ENCODE measurements at places on chromosomes 5 and 9.

DNA sequence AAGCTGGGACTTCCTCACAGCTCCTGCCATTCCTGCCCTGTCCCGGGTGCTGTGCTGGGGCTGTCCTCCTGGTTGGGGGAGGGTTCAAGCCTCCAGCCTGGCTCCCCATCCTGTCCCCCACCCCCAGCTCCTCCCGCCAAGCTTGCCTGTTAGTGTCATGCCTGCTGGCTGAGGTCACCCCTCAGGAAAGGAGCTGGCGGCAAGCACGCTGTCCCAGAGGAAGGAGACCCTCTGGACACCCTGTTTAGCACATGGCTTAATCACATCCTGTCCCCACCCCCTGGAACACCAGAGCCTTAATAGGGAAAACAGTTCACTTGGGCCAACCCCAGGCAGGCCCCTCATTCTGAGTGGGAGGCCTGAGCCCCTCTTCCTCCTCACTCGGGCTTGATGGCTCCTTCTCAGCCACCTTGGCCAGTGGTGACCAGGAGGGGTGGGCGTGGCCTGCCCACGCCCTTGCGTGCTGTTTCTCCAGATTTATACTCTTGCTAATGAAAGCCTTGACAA is 9.2 kb upstream of the PHYHD1 start:
- DNase-seq, result no peak

GRCh38 chr5:131671994-131672655 is 37.1 kb upstream of the RAPGEF6 start:
- no peak for DNase-seq

DNA sequence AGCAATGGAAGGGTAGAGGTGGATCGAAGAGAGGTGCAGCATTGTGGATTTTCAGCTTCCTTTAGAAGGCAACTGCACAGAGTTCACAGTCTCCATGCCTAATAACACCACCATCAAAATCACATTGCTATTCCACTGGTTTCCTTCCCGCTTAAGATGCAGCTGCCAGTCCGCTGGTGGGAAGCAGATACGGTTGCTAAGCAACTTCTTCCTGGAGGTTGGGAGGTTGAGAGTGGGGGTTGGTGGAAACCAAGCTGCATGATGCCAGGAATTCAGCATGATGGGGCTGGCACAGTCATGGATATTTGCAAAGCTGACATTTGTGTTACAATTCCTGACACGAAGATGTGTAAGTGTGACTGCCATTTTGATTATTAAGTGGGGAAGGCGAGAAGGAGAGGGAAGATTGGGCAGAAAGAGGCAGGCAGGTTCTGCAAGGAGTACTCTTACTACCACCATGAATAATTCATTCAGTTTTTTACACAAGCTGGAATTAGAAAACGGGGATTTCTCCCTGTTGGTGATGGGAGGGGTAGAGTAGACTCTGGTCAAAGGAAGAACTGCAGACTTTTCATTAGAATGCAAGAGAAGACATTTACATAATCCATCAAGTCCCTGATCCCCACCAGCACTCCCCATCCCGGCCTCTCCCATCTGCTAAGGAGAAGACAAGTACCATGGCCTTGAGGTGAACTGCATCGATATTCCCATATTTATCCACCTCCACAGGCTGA is 87.5 kb downstream of the GLDC start:
- no peak for DNase-seq

DNA sequence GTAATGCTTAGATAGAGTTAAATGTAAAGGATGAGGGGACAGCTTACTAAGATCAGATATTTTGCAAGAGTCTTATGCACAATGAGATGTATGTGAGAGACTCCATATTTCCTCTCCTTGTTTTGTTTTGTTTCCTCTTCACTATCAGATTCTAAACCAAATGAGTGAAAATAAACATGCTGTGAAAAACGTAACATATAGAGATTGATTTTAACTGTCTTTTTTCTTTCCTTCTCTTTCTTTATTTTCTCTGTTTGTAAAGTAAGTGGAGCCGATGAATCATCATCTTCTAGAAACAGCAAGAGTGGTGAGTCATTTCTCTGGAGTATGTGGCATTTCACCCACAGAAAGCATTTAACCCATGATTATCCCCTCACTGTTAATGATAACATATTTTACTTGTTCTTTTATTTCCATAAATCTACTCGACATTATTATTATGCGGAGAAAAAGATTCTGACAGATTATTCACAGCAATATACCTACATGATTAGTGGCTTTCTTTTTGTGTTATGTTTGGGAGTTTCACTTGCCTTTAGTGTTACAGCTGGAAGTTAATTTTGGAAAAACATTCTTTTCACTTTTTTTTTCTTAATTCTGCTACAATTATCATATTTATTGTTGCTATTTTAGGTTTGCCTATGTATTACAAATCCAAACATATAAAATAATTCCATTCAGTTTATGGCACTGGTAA is 2.1 kb upstream of the ANXA1 start:
- no peak for DNase-seq

GRCh38 chr5:7873216-7873615 is 4.3 kb downstream of the MTRR start:
- no peak for DNase-seq

DNA sequence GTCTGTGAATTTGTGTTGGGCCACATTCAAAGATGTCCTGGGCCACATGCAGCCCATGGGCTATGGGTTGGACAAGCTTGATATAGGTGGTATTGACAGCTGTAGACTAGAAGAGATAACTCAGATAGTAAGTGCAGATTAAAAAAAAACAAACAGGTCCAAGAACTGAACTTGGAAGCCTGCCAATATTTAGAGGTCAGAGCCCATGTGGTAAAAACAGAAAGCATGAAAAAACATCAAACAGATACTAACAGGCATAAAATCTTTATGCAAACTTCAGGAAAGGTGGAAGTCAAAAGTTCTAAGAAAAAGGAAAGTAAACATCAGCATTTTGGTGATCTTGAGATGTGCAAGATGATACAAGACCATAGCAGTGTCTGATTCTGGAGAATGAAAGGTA is 155.1 kb upstream of the NR4A3 start:
- DNase-seq, result no peak

DNA sequence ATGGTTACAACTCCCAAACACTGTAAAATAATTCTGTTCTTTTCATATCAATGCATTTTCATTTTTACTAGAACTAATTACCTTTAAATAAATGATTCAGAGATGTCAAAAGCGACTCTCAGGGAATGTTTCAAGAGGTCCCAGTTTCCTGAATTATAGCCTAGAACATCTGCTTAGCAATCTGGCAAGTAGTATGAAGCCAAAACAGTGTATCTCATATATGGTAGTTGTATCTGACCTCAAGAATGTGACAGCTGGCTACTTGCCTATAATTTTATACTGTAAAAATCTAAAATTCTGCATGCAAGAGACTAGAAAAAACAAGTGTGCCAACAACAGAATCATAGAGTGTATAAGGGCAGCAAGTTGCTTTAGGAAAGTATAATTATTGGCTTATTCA is 187.7 kb upstream of the POU5F2 start:
- no peak for DNase-seq

GRCh38 chr5:17388717-17389116 is 109.3 kb upstream of the TAF11L2 start:
- no peak for DNase-seq

GRCh38 chr5:138274189-138274853 is at the start of gene GFRA3:
GFRA3 (minus strand) TSS chr5:138274621; CDS start chr5:138274424, 197 bp downstream.
- no peak for DNase-seq

- DNase-seq, result no peak
Measured at GRCh38 chr5:40784027-40784653, 14.0 kb downstream of the PRKAA1 start.

DNA sequence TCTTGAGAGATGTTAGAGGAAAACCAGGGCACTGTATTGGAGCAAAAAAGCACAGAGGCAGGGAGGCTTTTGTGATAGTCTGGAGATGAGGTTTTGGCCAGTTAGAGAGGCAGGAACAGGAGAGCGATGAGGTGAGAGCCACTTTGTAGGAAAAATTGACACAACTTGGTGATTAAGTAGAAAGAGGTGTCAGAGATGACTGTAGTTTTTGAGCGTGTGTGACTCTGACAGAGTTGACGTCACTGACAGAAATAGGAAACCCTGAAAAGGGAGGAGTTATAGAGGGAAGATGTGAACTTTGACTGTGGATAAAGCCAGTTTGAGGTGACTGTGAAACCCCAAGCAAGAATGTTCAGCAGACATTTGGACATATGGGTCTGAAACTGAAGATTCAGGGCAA is 15.7 kb downstream of the NFX1 start:
- DNase-seq, result no peak

GRCh38 chr5:96648593-96648992 is 13.6 kb upstream of the CAST start:
- DNase-seq, result no peak

DNA sequence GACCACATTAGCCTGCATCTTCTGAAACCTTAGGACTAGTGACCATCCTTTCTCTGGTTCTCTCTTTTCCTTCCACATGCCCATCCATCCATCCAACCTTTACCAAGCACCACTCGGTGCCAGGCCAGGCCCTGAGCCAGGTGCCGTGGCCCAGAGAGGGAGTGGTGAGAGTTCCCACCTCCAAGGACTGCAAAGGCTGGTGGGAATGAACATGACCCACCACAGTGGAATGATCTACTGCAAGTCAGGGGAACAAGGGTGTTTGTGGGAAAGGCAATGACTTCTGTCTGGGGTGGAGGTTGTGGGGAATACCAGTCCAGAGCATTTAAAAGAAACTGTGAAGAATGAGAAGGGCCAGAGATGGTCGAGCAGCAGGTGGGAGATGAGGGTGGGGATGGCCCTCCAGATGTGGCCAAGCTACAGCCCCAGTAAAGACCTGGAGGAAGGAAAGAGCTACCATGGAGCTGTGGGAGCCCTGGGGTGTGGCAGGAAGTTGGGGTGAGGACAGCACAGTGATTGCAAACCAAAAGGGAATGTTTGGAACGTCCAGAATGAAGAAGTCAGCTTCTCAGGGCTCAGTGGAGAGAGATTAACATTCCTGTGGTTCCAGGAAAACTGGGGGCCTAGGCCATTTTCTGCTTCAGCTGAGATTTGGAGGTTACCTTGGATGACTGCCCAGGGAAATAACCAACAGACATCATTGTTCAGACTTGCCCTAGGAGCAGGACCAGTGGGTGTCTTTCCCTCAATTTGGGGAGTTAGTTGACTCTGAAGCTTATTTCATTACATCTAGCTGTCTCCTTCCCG is 30.7 kb upstream of the CORO2A start:
- DNase-seq, result no peak

DNA sequence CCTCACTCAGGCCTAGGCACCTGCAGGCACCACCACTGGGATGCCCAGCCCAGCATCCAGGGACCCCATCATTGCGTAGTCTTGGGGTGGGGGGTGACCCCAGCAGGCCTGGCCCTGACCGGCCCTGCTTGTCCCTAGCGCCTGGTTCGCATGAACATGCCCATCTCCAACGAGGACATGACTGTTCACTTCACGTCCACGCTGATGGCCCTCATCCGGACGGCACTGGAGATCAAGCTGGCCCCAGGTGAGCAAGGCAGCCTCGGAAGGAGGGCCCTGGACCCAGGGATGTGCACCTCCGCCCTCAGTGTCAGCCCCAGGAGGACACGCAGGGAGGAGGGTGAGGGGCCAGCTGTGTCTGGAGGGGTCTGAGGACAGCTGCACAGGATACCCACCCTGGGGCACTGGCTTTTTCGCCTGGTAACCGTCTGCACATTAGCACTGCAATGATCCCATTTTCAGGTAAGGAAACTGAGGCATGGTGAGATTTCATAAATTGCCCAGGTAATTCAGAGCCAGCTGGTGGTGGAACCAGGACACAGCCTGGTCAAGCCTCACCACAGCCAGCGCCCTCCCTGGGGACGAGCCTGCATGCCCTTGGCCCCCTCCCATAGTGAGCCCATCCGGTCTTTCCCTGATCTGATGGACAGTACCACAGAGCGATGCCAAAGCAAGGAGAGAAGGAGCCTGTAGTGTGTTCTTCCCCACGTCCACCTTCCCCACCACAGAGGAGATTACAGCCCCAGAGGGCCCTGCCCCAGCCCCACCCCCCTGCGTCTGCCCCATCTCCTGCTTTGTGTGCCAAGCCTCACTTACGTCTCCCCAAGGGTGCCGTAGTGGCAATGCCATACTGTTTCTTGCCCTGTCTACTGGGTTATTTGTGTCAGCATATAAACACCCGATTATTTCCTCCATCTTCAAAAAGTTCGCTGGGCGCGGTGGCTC is 228.3 kb downstream of the CACNA1B start:
- no peak for DNase-seq

DNA sequence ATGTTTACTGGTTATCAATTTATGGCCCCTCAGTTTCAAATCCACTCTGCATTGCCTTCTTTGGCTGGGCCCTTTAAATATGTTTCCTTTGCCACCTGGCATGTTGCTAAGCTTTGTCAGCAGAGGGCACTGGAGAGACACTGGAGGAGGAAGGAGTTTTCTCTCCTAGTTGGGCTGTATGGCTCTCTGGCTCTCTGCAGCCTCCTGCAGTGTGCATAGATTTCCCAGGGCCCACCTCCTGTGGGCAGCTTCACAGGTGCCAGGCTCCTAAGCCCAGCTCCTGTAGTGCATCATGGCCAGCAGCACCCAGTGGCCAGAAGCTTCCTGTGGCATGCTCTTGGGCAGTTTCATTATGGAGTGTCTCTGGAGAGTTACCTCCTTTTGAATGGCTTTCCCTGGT is 23.3 kb downstream of the CAVIN4 start:
- peak; percentile 9 for DNase-seq

- DNase-seq, result no peak
Measured at GRCh38 chr5:81783401-81783800, 32.5 kb upstream of the SSBP2 start.

GRCh38 chr9:107886826-107887225 is 397.3 kb upstream of the KLF4 start:
- no peak for DNase-seq

- DNase-seq, result no peak
Measured at GRCh38 chr9:105697871-105698270, 3.5 kb downstream of the TMEM38B start.

- DNase-seq, result no peak
Measured at GRCh38 chr9:108860764-108861163, 1.3 kb upstream of the ACTL7A start.

DNA sequence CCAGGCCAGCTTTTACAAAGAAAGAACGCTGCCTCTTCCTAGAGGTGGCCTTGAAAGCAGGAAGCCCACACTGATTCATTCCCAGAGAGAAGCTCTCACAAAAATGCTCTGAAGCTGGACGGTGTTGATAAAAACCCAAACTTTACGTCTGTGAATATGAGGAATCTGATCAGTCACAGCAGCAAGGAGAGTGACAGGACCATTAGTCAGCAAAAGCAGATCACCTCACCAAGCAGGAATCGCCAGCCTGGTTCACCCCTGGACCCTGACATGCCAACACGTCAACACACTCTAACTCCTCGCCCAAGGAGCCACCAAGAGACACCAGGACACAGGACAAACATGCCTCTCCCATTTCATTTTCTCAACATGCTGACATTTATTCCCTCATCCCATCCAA is 70.6 kb upstream of the ZNF622 start:
- DNase-seq, result no peak

- no peak for DNase-seq
Measured at GRCh38 chr9:118422508-118422907, 718.3 kb downstream of the TLR4 start.

- DNase-seq, result no peak
Measured at GRCh38 chr9:109969011-109969410, 189.0 kb downstream of the PALM2AKAP2 start.

DNA sequence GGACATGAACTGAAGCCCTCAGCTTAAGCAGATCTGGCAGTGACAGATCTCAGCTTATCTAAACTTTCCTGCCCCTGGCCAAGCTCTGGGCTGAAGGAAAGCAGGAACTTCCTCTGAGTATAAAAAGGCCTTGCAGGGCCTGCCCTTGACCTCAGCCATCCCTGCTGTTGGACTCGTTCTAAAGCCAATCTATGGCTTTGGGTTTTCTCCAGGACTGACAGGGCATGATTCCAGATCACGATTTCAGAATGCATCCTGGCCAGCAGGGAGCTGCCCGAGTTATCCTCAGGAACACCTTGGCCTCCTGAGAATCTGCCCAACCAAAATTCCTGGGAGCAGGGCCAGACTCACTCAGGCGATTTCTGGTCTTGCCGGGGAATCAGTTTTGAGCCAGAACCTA is 502.7 kb downstream of the TLE4 start:
- no peak for DNase-seq

All from stimulated activated CD4-positive, alpha-beta T cell treated with anti-CD3 and anti-CD28 coated beads, Interleukin-4, amount 100 ng/mL, for 4 hours (primary cell).